Lung microvascular endothelial cell (primary cell): ENCODE measurements at places on chromosomes 11 and 22.

- peak; percentile 51 for DNase-seq
Observed at GRCh38 chr11:100849009-100849900, 162.2 kb downstream of the ARHGAP42 start.

GRCh38 chr11:19072464-19072863 lies 11.9 kb upstream of the MRGPRX2 start:
- DNase-seq, result no peak

DNA sequence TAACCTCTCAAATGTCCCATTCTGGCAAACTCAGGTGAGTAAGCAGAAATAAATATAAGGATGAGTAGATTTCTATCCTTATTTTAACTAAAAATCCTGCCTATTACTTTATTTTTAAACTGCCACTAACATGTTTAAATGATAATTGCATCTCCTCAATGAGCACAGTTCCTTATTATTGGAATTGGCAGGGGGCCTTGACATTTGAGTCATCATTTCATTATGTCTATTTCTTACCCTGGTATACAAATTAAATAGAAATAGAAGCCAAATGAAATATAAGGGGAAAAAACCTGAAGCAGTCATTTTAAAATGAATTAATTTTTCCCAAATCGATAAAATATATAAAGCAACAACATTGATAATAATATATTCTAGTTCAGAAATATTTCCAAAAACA lies 81.2 kb downstream of the GUCY1A2 start:
- no peak for DNase-seq

- DNase-seq, result peak; percentile 38
Observed at GRCh38 chr11:121039971-121040613, 16.2 kb downstream of the TBCEL start.

- peak; percentile 95 for DNase-seq
Observed at GRCh38 chr11:86523738-86524619, 148.4 kb downstream of the ME3 start.

GRCh38 chr22:43011079-43011478 lies 3.9 kb downstream of the PACSIN2 start:
- DNase-seq, result no peak

DNA sequence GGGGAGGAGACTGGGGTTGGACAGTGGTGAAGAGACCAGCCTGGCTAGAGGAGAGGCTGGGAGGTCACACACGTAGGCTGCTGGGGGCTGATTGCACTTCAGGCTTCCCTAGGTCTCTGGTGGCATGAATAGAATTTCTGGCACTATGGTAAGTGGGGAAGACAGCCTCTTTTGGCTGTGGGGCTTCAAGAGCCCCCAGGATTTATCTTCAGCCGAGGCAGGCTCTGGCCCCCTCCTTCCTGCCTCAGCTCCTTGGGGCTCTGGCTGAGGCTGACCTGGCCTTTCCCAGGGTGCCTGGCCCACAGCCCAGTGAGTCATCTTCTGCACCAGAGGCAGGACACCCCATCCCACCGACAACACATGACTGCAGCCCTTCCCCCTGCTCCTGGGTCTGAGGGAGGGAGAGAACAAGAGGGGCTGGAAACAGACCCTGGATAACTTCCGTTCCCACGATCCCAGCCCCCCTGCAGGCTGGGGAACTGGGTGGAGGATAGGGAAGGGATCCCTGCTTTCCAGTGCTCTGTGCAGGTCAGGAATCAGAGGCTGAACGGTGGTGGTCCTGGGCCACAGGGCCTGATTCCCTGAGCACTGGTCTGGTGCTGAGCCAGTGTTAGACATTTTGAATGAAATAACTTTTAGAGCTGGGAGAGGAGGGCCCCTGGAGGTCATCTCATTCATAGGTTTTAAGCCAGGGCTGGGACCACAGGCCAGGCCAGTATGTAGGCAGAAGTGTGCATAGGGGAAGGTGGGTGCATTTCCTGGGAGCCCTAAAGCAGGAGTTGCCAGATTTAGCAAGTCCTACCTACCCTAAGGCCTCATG lies 26.5 kb downstream of the ARHGEF17 start:
- peak; percentile 94 for DNase-seq

DNA sequence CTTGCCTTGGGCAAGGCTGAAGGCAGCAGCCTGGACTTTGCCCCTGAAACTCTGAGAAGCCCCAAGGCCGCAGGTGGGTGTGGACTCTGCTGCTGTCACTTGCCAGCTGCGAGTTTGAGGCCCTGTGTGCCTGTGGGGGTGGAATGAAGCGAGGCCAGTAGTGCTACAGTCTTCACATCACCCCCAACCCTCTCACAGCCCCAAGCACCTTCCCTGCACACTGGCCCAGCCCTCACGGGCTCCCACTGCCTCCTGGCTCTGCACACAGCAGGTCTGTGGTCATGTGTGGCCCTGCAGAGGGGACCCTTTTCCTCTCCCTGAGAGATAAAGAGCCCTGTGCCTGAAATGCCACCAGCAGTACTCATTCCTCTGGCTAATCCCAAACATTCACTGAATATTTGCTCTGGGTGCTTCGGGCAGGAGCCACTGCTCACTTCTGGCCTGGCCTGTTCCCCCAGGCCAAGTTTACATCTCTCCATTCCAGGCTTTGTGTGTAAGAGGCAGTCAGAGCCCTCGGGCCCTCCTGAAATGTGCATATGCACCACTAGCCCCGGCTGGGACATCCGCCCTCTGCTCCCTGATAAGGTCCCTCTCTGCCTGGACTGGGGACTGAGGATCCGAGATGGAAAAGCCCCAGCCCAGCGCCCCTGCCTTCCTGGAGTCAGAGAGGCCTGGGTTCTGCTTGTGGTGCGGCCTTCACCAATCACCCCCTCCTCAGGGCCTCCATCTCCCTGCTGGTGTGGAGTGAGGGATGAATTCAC lies 17.7 kb downstream of the MGAT3 start:
- no peak for DNase-seq

- DNase-seq, result peak; percentile 87
Observed at GRCh38 chr11:64204464-64204989, 2.0 kb upstream of the FERMT3 start.

- DNase-seq, result no peak
Observed at GRCh38 chr11:11419747-11420146, 66.7 kb upstream of the CSNK2A3 start.

GRCh38 chr11:65341856-65342255 lies 8.2 kb downstream of the DPF2 start:
- DNase-seq, result no peak

GRCh38 chr11:131486100-131486499 lies 115.7 kb downstream of the NTM start:
- DNase-seq, result no peak

DNA sequence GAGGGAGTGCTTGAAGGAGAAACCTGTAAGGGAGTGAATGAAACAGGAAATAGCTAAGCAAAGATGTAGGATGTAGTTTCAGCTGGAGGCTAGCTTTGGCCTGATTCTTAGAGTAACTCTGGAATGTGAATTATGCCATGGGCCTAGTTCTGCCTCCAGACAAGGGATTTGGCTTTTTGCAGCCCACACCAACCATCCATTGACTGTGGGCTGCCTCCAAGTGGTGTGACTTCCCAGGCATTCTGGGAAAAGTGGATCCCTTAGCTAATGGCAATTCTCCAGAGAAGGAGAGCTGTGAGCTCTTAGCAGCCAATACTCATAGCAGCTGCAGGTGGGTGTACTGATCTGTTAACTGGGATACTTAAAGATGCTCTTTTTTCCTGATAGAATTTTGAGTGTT lies 2.0 kb upstream of the OR9I1 start:
- DNase-seq, result no peak

DNA sequence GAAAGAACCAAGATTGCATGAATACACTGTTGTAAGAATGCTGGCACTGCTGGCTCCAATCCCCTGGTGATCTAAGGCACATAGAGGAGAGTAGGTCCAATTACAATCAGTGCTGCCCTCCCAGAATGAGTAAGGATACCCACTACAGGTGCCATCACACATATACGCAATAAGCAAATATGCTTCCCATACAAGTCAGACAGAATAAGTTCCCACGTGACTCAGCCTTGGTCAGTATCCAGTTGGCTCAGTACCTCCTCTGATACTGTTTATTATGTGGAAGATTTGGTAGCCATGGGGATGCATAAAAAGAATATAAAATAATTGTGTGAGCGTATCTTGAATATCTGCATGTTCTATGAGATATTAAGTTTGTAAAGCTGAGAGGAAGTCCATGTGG lies 8.9 kb upstream of the OR2D3 start:
- DNase-seq, result peak; percentile 67

GRCh38 chr11:57785072-57785471 lies 23.5 kb downstream of the CTNND1 start:
- no peak for DNase-seq

DNA sequence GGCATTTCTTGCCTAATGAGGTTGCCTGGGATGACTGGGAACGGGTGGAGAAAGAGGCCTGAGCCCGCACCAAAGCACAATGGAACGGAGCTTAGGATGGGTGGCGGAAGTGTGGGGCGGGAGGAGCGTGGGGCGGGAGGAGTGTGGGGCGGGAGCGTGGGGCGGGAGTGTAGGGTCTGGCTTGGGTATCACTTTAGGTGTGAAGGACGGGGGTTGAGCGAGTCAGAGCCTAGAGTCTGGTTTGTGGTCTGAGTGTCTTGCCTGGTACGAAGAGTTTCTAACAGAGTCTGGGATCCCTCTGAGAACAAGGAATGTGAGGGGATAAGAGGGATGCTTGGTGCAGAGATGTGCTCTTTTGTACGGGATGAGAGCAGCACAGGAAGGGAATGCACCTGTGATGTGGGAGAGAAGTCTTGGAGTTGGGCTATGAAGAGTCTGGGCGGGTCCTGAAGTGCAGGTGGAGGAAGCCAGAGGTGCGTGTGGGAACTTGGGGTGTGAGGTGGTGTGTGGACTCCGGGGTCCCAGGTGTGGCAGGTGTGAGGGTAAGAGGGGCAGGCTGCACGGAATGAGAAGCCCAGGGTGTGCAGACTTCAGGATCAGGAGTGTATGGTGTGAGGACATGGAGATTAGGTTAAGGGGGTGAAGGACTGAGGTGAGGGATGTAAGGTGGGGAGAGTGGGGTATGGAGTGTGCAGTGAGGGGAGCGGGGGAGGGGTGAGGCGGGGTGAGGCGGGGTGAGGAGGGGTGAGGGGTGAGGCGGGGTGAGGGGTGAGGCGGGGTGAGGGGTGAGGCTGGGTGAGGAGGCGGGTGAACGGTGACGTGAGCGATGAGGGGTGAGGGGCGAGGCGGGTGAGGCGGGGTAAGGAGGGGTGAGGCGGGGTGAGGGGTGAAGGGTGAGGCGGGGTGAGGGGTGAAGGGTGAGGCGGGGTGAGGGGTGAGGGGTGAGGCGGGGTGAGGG lies 1.0 kb downstream of the SYCE3 start:
- DNase-seq, result no peak

- no peak for DNase-seq
Observed at GRCh38 chr11:65726660-65727059, 6.1 kb upstream of the RNASEH2C start.
